Hematopoietic multipotent progenitor cell treated with erythropoietin and hydrocortisone succinate and interleukin-3 and kit ligand, for 6 days (in vitro differentiated cells): ENCODE measurements at places on chromosomes 5 and 9.

DNA sequence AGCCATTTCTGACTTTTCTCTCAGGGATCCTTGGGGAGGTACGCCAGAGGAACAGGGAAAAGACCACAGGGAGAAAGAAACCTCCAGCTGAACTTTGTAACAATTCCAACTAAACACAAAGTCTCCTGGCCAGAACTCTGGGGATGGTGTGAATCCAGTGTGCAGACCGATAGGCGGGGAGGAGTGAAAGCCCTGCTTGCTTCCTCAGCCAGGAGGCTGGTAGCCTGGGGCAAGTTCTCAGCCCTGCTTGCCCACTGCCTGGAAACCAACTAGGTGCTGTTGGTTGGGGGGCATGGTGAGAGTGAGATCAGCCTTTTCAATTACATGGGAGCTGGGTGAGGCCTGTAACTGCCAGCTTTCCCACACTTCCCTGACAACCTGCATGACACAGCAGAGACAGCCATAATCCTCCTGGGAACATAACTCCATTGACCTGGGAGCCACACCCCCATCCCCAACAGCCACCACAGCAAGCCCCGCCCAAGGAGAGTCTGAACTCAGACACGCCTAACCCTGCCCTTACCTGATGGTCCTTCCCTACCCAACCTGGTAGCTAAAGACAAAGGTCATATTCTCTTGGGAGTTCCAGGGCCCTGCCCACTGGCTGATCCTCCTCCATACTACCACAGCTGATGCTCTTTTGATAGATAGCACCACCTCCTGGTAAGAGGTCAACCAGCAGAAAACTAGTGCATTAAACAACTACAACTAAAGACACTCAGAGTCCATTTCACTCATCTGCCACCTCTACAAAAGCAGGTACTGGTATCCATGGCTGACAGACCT lies 100.1 kb upstream of the TNFAIP8 start:
- peak; percentile 69 for DNase-seq

DNA sequence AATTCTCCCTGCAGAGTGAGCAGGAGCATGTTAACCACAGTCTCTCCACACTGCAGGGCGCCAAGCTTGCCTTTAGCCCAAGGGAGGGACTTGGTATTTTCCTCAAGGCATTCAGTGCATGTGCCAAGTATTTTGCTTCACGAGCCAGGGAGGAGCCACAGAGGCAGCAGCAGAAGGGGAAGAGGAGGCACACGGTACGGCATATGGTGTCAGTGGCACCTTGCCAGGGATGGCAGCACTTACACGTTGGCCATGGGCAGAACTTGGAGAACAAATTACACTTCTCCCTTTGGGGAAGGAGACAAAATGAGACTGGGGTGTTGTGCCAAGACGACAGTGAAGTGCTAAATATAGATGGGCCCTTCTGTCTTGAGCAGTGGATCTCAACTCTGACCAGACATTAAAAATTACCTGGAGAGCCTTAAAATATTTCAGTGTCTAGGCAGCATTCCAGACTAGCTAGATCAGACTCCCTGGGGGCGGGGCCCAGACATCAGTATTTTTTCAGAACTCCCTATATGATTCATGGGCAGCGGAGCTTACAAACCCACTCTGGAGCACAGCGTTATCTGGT lies 155.8 kb downstream of the DRD1 start:
- no peak for DNase-seq

DNA sequence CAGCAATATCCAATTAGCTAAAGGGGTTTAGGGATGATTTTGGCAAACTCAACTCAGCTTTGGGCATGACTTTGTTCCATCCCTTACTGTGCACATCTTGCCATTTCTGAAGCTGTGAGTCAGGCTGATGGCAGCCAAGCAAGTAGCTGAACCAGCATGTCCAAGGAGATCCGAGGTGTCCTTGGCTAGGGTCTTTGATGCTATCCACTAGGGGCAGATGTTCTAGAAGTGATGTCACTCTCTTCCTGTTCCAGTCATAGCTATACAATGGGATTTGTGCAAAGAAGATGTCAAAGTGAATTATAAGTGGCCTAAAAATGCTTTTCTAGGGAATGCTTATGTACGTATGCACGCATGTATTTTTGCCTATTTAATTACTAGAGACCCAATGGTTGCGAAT lies 160.8 kb upstream of the PAPPA start:
- no peak for DNase-seq

DNA sequence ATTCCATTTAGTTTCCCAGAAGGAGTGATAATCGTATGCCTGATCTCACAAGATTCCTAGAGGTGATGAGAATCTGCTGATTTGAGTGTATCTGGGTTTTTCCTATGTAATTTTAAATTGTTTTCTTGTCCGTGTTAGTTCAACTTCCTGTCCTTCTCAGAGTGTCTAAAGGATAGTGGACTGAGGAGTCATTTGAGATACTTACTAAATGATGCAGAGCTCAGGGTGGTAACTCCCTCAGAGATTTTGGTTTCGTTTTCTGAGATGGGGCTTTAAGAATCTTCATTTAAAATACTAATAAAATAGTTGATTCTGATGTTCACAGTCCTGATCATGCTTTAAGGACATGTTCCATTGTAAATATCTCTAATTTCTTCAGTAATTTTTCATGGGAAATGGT lies 30.3 kb downstream of the MELK start:
- DNase-seq: no peak

DNA sequence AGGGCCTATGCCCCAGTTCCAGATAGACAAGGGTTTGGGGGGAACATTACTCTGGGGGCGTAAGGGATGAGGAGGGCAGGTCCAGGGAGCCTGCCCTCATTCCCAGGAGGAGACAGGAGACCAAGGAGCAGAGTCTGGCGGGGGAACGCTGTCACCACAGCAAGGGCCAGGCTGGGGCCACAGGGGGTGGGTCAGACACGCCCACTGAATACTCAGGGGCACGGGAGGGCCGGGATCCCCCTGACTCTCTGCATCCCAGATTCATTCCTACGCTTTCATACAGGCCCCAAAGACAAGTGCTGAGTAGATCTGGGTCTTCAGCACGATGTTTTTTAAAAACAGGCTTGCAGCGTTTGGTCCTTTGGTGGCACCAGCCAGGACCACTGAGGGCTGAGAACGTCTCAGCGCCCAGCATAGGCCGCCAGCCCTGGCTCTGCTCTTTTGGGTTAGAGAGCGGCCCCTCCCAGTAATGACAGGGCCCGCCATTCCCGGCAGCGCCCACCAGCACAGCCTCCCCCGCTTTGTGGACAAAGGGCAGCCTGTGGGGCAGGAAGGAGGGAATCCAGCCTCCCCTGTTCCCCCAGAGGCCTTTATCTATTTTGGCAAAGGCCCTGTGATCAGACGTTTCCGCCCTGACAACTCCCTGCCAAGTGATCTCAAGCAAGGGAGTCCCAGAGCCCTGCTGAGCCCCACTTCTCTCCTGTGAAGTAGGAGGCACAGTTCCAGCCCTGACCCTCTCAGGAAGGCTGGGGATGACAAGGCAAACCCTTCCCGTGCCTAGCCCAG lies 24.9 kb downstream of the NEK6 start:
- DNase-seq: peak; percentile 92

DNA sequence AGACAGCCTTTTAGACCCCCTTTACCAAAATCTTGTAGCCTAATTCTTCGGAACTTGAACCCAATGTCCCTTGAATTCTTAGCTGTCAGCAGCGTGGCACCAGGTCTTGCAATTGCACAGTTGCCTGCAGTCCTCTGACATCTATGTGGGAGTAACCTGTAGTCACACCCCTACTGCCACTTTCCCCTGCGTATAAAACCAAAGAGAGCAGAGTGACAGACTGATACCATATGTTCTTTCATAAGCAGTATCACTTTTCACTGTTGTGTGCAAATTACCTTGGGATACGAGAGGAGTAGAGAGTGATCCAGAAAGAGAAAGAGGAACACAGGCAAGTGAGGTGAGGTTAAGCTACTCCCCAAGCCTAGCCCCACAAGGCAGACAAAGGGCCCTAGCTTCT lies 364.3 kb upstream of the ADAMTSL1 start:
- DNase-seq: no peak

- DNase-seq: no peak
These were observed 237.7 kb downstream of the MLLT3 start for GRCh38 chr9:20384642-20385041.

- DNase-seq: no peak
These were observed 114.4 kb downstream of the ZNF608 start for GRCh38 chr5:124631874-124632550.

DNA sequence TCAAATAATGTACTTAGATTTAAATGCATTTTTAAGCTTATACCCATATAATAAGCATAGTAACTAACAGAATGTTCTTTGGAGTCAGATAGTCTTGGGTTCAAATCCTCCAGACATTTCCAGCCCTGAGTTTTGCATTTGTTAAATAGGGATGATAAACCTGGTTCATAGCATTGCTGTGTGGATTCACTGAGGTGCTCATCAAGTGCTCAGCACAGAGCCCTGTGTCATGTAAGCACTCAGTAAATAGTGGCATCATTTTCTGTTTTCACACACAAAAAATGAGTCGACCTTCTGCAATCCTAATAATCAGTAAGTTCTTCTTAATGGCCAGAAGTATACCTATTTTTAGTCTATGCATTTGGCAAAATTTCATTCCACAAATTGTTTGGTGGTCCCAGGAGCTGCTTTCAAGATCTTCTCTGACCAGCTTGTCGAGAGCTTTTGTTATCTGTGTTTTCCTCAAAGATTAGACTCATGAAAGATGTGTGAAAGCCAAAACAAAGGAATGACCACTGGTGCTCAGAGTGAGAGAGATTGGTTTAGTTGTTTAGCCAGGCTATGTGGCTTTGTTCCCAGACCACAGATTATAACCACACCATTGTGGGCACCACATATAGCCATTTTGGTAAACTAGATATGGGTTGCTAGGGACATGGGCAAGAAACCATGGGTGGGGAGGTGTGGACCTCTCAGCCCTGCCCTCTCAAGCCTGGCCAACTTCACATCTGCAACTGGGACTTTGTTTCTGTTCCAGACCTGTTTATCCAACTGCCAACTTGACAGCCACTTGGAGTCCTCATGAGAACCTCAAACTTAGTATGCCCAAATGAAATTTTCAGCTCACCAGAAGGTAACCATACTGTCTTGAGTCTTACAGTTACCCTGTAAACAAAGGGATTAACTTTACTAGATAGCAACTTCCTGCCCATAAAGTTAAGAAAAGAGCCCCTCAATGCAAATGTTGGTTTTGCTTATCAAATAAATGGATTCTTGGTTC lies 45.0 kb downstream of the DOCK8 start:
- peak; percentile 62 for DNase-seq
